ENCODE measurements at places on chromosomes 6 and 20.
A peak's percentile ranks its signal among the peaks of the same experiment; 100 is the strongest.

DNA sequence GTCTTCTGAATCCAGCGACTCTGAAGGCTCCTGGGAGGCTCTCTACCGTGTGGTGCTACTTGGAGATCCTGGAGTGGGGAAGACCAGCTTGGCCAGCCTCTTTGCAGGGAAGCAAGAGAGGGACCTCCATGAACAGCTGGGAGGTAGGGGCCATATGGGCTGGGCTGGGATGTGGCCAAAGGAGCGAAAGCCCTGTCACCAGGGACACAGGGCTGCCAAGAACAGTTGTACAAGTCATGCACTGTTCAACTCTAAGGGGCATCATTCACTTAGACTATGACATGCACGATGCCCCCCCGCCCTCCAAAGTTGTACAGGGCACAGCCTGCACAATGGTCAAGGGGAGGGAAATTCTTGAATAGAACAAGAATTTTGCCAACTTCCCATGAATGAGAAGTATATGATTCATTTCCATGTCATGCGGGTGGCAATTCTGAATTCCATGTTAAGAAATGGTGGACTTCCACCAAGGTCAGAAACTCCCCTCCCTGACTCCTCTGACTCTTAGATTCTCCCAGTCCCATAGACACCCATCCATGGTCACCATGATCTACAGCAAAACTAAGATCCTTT is 1.6 kb downstream of the REM1 start:
- peaks cover 10% of the 10 kb centered on the region for H3K27me3 ChIP-seq
- peak overlapping the region; percentile 60 for H3K4me3 ChIP-seq
- H3K4me1 ChIP-seq = peaks cover 39% of the 10 kb centered on the region
- no peaks in the 10 kb centered on the region for H3K36me3 ChIP-seq
- H3K27ac ChIP-seq = peak overlapping the region; percentile 44
- DNase-seq = no peak

GRCh38 chr6:24547243-24547642 is 52.5 kb downstream of the ALDH5A1 start:
- H3K4me3 ChIP-seq = no peak overlapping the region
- H3K27me3 ChIP-seq = no peaks in the 10 kb centered on the region
- DNase-seq = no peak
- no peaks in the 10 kb centered on the region for H3K4me1 ChIP-seq
- H3K27ac ChIP-seq = no peak overlapping the region
- no peaks in the 10 kb centered on the region for H3K36me3 ChIP-seq

DNA sequence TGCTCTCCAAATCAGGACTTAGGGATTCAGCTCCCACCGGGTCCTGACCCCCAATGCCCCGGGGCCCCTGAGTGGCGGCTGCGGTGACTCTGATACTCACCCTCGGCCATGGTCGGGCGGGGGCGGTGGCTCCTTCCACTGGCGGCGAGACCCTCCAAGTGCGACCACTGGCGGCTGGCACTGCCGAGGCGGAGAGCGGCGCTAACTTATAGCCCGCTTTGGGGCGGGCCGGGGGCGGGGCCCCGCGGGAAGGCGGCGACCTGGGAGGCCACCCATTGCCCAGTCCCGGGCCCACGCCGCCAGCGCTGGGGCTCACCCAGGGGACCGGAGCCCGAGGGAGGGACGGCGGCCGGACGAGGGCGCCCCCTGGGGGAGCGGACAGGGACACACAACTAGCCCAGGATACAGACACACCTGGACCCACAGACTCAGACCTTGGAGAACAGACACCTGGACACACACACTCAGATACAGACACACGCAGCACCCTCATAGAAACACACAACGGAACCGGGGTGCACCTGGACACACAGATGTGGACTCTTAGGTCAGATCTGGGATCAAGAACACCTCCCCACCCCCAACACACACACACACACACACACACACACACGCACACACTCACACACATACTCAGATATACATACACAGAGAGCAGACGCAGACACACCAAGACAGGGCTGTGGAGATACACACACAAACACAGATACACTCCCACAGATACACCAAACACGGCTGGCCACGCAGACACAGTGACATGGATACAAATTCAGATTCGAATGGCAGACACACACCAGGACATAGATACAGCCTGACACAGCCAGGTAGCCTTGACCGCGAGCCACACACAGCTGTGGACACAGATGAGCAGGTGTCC is at the start of gene TGM2:
TGM2 (minus strand) TSS at position 182 of the 877 bp plus-strand sequence; CDS start at position 110, 72 bp downstream.
- DNase-seq = no peak
- peak within 1 kb of the TSS; percentile 93 for H3K27ac ChIP-seq
- H3K27me3 ChIP-seq = no peaks in the 10 kb centered on the region
- H3K36me3 ChIP-seq = no peaks in the 10 kb centered on the region
- H3K4me3 ChIP-seq = peak within 1 kb of the TSS; percentile 60
- H3K4me1 ChIP-seq = peaks cover 91% of the 10 kb centered on the region

GRCh38 chr6:155504848-155505607 is 49.4 kb upstream of the NOX3 start:
- no peak overlapping the region for H3K4me3 ChIP-seq
- H3K27ac ChIP-seq = no peak overlapping the region
- no peaks in the 10 kb centered on the region for H3K27me3 ChIP-seq
- no peak for DNase-seq

- H3K4me1 ChIP-seq = no peaks in the 10 kb centered on the region
- no peaks in the 10 kb centered on the region for H3K27me3 ChIP-seq
- H3K4me3 ChIP-seq = no peak overlapping the region
- DNase-seq = no peak
These were observed 15.8 kb upstream of the SERPINB9 start for GRCh38 chr6:2918936-2919335.

GRCh38 chr6:144932621-144933020 is 647.5 kb downstream of the UTRN start:
- H3K27ac ChIP-seq = no peak overlapping the region
- H3K27me3 ChIP-seq = no peaks in the 10 kb centered on the region
- no peak overlapping the region for H3K4me3 ChIP-seq
- H3K4me1 ChIP-seq = no peaks in the 10 kb centered on the region

DNA sequence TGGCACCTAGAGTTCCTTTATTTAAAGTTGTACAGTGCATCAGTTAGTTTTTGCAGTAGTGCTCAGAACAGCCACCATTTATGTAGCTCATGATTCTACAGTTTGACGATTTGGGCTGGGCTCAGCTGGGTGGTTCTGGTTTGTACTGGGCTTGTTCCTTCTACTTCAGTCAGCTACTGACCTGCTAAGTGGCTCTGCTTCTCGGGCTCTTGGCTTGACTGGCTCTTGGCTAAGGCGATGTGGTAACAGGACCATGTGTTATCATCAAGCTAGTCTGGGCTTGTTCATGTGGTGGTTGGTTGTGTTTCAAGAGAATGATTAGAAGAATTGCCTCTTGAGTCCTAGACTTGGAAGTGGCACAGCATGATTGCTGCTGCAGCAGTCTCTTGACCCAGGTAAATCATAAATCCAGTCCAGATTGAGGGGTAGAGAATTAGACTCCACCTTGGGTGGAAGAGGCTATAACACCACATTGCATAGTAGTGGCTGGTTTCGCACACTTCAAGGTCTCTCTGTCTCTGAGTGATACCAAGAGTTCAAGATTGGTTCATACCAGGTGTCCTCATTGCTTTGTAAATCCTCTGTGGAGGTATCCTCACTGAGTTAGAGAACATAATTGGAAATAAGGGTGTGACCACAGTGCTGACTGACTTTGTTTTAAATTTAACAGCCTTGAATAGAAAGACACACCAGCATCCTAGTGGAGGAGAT is 253.0 kb downstream of the ARID1B start:
- H3K4me3 ChIP-seq = no peak overlapping the region
- peaks cover 25% of the 10 kb centered on the region for H3K4me1 ChIP-seq
- no peak for DNase-seq
- H3K36me3 ChIP-seq = no peaks in the 10 kb centered on the region

- DNase-seq = peak; percentile 62
- H3K36me3 ChIP-seq = no peaks in the 10 kb centered on the region
- H3K4me1 ChIP-seq = no peaks in the 10 kb centered on the region
- no peak overlapping the region for H3K27ac ChIP-seq
- no peak overlapping the region for H3K4me3 ChIP-seq
- H3K27me3 ChIP-seq = no peaks in the 10 kb centered on the region
These were observed 76.8 kb upstream of the ARMC2 start for GRCh38 chr6:108771421-108771820.

DNA sequence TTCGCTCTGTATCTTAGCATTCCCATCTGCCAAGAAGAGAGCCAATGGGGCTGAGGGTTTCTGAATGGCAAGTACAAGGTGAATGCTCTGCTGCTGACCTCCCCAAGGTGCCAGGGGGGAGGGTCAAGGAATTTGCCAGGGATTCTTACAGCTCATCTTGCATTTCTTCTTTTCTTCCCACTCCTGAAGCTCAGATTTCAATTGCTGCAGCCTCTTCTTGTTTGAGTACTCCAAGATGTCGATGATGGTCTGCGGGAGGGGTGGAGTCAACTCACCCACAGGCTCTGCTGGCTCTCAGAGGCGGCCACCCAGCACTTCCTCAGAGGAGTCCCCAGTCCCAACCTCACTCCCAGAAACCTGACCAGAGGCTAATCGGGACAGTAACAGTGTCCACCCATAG is 12.4 kb downstream of the C20orf96 start:
- no peak overlapping the region for H3K27ac ChIP-seq
- no peaks in the 10 kb centered on the region for H3K4me1 ChIP-seq
- peaks cover 53% of the 10 kb centered on the region for H3K36me3 ChIP-seq

GRCh38 chr20:57449398-57450354 is 58.5 kb downstream of the RBM38 start:
- H3K27ac ChIP-seq = peak overlapping the region; percentile 95
- H3K4me3 ChIP-seq = no peak overlapping the region
- no peak for DNase-seq
- no peaks in the 10 kb centered on the region for H3K27me3 ChIP-seq

GRCh38 chr20:25495189-25495824 is 87.8 kb downstream of the GINS1 start:
- no peak overlapping the region for H3K4me3 ChIP-seq
- DNase-seq = no peak
- H3K27me3 ChIP-seq = no peaks in the 10 kb centered on the region
- no peaks in the 10 kb centered on the region for H3K36me3 ChIP-seq

GRCh38 chr6:49813248-49813647 is 26.2 kb upstream of the PGK2 start:
- H3K27me3 ChIP-seq = no peaks in the 10 kb centered on the region
- no peak overlapping the region for H3K4me3 ChIP-seq
- H3K4me1 ChIP-seq = no peaks in the 10 kb centered on the region

DNA sequence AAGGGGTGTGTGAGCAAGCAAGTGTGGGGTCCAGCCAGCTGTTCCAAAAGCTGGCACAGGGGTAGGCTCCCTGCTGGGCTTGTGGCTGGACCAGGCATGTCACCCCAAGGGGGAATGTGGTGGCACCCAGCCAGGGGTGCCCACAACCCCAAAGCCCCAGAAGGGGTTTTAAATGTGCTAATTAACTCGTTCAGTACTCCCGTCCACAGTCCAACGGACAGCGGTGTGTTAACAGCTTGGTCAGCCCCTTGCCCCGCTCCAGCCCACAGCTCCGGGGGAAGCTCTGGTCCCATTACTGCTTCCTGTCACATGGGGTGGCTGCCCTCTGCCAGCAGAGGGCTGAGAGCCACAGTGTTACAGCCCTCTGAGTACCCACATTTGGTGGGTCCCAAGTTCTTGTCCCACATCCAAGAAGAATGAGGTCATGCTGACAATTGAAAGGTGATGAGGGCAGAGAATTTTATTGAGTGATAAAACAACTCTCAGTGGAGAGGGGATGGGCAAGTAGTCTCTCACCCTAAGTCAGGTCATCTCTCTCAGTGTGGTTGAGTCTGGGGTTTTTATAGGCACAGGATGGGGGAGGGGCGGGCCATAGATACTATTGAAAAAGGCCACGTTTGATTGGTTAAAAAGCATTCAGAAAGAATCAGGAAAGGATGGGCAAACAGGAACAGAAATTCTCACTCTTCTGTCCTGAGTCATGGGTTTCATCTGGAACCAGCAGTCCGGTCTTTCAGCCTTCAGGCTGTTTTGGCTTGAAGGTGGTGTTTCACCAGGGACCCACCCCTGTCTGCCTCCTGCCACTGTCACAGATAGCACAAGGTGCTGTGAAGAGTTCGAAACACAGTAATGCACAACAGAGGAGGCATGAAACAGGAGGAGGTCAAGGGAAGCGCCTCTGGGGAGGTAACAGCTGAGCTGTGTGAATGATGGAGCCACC is 238.5 kb downstream of the NFATC2 start:
- no peak for DNase-seq
- H3K36me3 ChIP-seq = no peaks in the 10 kb centered on the region
- H3K4me3 ChIP-seq = no peak overlapping the region
- H3K27me3 ChIP-seq = peaks cover 4% of the 10 kb centered on the region
- H3K4me1 ChIP-seq = peaks cover 3% of the 10 kb centered on the region
- H3K27ac ChIP-seq = no peak overlapping the region

DNA sequence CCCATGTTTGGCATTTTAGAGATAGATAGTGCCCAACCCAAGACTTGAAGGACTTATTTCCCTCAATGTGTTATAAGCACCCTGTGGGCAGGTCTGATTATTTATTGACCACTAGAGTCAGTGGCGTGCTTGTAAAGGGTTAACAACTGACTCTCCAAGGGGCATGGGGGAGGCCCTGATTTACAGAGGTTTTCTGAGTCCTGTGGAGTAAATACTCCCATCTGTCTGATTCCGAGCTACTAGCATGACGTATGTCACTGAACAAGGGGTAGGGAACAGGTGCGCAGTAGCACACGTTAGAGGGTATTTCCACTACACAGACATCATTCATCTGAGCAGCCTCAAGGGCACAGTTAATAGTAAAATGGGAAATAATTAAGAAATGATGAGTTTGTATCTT is 17.4 kb upstream of the TRAM2 start:
- no peak overlapping the region for H3K4me3 ChIP-seq
- DNase-seq = no peak
- H3K4me1 ChIP-seq = peaks cover 48% of the 10 kb centered on the region
- no peaks in the 10 kb centered on the region for H3K27me3 ChIP-seq
- peak overlapping the region; percentile 73 for H3K27ac ChIP-seq

GRCh38 chr6:132236744-132237143 is 164.5 kb downstream of the MOXD1 start:
- H3K4me3 ChIP-seq = no peak overlapping the region
- no peak for DNase-seq
- H3K36me3 ChIP-seq = no peaks in the 10 kb centered on the region
- H3K4me1 ChIP-seq = no peaks in the 10 kb centered on the region

DNA sequence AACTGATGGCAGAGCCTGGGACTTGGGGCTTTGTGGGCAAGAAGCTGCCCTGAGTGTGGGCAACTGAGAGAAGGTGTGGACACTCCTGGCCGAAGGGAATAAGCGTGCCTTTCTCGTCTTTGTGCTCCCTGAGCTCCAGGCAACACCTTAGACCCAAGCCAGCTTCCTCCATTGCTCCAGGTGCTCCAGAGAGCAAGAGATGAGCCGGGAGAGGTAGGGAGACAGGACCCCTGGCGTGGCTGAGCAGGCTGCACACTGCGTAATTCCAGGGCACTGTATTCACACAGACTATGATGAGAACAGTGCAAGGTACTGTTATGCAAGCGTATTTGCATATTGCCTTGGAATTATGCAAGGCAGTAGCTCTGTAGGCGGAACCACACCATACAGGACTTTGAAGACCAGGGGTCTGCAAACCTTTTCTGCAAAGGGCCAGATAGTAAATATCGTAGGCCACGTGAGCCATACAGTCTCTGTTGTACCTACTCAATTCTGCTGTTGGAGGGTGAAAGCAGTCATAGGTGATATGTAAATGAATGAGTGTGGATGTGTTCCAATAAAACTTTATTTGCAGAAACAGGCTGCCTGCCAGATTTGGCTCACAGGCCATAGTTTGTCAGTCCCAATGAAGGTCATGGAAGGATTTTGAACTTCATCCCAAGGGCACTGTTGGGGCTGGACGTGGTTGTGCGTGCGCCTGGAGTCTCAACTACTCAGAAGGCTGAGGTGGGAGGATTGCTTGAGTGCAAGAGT is 42.1 kb upstream of the FAM83D start:
- H3K27ac ChIP-seq = no peak overlapping the region
- peaks cover 6% of the 10 kb centered on the region for H3K4me1 ChIP-seq
- no peak overlapping the region for H3K4me3 ChIP-seq
- DNase-seq = no peak
- H3K27me3 ChIP-seq = no peaks in the 10 kb centered on the region
